Natural killer cell (primary cell): ENCODE measurements at places on chromosomes 4 and X. TPM values are rescaled to one million over a fixed set of nuclear protein-coding genes. Genes with fewer than 3 reads are reported as not detected.

DNA sequence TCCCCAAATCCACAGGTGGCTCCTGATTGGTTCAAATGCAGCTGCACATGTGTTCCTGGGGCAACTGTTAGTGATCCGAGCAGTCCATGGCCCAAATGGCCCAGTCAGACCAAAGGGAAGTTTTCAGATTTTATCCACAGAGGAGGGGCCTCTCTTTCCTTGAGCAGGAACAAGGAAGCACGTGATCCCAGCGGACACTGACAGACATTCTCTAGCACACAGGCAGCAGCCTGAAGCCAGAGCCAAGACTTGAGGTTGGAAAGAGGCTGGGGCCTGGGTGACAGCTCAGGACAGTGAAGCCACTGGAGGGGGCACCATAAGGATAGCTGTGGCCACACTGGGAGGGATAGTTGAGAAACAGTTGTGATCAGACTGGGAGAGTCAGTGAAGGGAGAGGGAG is 3.5 kb upstream of the ZFP92 start:
- H3K27ac ChIP-seq = no peak overlapping the region
- DNase-seq = no peak
- peaks cover 15% of the 10 kb centered on the region for H3K4me1 ChIP-seq
- no peaks in the 10 kb centered on the region for H3K36me3 ChIP-seq

DNA sequence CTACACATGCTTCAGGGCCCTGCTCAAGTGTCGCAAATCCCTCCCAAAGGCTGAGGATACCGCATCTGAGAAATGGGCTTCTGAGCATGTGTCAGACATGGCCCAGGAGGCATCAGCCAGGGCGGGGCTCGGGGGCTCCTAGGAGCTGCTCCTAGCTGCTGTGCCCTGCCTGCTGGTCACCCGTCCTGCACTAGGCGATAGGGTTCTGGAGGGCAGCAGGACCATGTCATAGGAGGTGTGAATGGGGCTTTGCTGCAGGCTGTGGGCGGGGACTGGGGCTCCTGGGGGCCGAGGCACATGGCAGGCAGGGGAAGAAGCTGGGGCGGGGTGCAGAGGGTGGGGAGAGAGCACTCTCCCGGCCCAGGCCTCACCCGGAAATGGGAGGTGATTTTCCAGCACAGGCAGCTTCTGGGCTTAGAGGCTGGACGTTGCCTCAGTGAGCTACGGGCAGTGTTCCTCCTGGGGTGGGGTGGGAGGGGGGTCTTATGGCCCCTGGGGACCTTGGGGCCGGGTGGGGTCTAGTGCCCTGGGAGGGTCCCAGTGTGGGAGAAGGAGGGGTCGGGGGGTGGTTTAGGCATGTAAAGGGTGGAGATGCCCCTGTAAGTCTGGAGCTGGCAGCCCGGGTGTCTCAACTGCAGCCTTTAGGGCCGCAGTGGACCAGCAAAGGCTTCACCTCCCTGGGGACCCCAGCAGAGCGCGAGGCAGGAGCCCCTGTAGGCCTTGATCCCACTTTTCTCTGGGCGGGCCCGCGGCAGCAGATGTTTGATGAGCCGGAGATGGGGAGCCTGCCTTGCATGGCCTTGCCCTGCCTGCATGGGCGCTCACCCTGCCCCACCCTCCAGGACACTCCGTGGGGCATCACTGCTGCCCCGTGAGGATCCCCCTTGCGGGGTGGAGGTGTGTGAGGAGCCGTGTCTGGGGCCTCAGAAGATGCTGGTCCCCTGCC is 98.6 kb upstream of the LRPAP1 start:
- H3K4me1 ChIP-seq = no peaks in the 10 kb centered on the region
- H3K4me3 ChIP-seq = no peak overlapping the region
- no peaks in the 10 kb centered on the region for H3K27me3 ChIP-seq
- DNase-seq = no peak
- no peak overlapping the region for H3K27ac ChIP-seq

DNA sequence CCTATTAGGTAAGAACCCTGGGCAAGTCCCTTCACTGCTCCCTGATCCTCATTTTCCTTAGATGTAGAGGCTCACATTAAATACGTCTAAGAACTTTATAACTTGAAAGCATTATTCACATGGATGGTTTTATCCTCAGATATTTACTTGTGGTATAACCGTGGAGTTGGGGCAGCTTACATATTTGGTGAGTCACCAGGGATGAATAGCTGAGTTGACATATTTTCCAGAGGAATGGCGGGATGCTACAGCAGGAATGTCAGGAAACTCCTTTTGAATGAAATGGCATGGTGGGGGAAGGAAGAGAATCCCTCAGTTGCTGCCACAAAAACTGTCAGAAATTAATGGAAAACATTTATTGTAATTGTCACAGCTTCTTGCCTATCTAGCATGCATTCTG is 165.3 kb upstream of the RPS6KA3 start:
- no peak overlapping the region for H3K4me3 ChIP-seq
- H3K36me3 ChIP-seq = no peaks in the 10 kb centered on the region
- DNase-seq = no peak
- no peaks in the 10 kb centered on the region for H3K27me3 ChIP-seq
- H3K27ac ChIP-seq = no peak overlapping the region

GRCh38 chrX:150574559-150575418 is 6.4 kb downstream of the MTM1 start:
- no peak overlapping the region for H3K4me3 ChIP-seq
- no peak for DNase-seq
- H3K4me1 ChIP-seq = peaks cover 43% of the 10 kb centered on the region
- H3K27ac ChIP-seq = no peak overlapping the region

Gene EDA2R
- total RNA-seq = 0.43 TPM

Gene RHOXF1
- total RNA-seq = not detected
